Activated T-helper 1 cell treated with anti-CD3 and anti-CD28 coated beads, Interleukin-2, amount 50 U/mL, for 16 hours (primary cell): ENCODE measurements at places on chromosomes 1 and 21.

DNA sequence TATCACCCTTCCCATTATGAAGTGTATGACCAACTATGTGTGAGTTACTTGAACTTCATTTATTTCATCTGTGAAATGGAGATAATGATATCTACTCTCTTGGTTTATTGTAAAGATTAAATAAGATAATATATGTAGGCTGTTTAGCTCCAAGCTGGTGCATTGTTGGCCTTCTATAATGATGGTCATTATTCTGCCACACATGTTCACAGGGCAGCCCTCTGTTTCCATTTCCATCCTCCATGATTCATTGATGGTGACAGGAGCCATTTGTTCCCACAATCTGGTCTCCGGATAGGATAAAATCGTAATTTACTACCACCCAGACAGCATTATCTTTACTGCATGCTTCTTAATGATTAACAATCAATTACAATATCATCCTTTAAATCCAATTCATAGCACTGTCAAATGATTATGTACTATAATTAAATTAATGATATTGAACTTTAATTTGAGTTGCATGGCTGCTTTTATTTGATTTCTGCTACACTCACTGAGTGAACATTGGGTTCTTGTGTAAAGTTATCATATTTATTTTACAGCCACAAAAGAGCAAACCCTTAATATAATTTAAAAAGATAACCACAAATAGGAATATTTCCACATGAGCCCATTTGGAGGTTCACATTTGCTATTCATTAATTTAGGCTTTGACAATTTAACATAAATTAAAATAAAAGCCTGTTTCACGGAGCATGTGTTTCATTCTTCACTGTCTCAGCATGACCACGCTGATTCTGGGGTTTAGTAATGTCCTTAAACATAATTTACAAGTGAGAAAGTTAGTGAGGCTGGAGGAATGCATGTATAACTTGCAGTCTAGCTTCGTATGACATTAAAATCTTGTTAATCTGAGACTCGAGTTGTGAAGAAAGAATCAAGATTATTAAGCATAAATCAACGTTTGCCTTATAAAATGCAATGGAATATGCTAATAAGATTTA is 596.4 kb upstream of the ZRANB2 start:
- DNase-seq: no peak

GRCh38 chr1:216902669-216903381 is 179.6 kb upstream of the ESRRG start:
- no peak for DNase-seq

- no peak for DNase-seq
Observed at GRCh38 chr1:98870959-98871903, 133.4 kb downstream of the PLPPR5 start.

DNA sequence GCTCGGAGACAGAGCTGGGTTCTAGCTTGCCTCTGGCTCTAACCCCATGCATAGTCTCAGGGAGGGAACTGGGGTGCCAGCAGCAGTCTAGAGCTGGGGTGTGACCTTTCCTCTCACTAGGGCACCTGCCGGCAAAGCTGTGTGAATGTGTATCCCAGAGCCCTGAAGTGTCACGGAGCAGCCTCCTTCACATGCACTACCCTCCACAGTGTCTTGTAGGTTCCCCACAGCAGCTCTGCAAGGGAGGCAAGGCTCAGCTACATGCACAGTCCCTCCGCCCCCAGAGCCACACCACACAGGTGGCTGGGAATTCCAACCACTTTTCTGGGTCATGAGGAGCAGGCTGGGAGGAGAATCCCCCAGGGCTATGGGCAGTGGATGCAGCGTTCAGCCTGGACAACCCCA is 7.7 kb upstream of the HPCA start:
- no peak for DNase-seq

DNA sequence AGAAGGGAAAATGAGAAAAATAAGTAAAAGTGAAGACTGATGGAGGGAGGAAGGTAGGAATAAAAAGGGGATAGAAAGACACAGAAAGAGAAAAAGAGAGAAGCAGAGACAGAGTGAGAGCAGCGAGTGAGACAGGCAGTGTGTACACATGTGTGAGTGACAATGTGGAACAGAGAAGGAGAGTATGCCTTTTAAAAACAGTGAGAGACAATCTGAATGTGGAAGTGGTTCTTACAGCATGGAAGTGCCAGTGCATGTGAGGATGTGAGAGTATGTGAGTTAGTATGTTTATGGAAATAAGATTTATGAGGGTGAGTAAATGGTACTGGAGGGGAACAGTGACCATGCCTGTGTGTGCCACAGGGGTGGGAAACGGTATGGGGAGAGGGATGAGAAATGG is 1.2 kb downstream of the NEGR1 start:
- DNase-seq: no peak

DNA sequence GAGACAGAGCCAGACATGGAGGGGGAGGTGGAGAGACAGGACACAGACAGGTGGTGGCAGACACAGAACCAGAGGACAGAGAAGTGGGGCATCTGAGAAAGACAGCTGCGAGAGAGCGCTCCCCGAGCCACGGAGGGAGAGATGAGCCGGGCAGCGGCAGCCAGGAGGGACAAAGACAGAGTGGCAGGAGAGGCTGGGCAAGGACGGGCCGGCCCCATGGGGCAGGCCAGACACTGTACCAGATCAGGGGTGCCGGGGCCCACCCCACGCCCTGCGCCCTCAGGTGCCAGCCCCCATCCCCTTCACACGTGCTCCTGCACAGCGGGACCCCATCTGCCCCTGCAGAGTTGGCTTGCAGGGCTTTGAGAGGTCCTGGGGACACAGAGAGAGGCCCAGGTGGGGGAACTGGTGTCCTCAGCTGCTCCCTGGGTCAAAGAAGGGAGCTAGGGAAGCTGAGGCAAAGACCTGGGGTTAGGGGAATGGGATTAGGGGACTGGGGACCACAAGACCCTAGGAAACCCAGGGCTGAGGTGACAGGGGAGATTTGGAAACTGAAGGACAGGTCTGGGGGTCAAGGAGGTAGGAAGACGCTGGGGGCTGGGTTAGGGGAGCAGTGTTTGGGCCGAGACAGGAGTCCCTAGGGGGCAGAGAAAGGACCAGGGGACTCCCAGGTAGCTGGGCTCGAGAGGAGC is 643 bp downstream of the FNDC5 start:
- DNase-seq: no peak

GRCh38 chr1:179091691-179092165 is 9.9 kb downstream of the TOR3A start:
- DNase-seq: no peak

DNA sequence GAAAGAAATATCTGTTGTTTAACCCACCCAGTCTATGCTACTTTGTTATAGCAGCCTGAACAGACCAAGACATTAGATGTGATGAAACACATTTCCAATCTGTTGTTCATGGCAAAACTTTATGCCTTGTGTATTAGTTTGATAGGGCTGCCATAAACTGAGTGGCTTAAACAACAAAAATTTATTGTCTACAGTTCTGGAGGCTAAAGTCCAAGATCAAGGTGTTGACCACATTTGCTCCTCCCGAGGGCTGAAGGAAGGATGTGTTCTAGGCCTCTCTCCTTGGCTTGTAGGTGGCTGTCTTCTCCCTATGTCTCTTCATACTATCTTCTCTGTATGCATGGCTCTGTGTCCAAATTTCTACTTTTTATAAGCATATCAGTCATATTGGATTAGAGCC is 94.1 kb upstream of the HIVEP3 start:
- DNase-seq: no peak

DNA sequence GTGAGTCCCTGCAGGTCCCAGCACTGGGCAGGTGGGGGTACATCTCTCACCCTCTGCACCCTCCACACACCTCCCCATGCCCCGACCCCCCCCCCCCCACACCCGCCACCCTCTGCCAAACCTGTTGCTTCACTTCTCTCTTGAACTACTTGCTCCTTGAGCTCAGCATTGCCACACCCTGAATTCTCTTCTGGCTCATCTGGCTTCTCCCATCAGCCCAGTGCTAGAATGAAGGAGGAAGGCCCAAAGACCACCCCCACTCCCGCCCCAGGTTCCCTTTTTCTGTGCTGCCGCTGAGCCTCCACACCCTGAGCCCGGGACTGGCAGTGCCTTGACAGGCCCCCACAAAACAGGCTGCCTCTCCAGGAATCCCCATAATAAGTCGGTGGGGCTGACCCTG is 6.4 kb upstream of the TNNI1 start:
- DNase-seq: no peak

DNA sequence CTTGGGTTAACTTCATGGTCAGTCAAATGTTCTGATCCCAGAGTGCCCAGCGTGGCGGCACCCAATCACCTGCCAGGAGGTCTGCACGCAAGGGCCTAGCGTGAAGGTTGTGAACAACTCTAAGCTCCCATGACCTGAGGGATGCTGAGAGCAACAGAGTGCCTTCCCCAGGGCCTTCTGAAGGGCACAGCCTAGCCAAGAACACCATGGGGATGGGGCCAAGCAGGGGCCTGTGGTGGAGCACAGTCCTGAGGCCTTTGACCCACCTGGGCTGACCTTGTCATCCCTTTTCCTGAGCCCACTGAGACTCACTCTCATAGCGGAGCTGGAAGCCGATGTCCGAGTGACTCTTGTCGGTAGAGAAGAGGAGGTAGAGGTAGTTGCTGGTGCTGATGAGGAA is 138.8 kb upstream of the HMGB4 start:
- no peak for DNase-seq

DNA sequence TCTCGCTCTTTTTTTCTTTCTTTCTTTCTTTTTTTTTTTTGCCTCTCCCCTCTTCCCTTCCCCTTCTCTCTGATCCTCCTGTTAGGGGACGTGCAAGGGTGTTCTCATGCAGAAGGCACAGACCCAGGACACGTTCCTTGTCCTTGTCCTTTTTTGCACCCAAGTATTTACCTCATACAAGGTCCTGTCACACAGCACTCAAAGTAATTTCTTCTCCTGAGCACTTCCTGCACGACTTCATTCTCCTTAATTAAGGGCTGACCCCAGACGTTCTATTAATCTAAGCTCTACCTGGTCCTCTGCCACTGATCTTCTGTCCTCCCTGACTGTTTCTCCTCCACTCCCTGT is 424 bp upstream of the PCNX2 start:
- DNase-seq: no peak

GRCh38 chr1:193309936-193310475 is 123.6 kb upstream of the B3GALT2 start:
- no peak for DNase-seq

- DNase-seq: no peak
Observed at GRCh38 chr1:45876000-45876617, 72.7 kb downstream of the MAST2 start.

DNA sequence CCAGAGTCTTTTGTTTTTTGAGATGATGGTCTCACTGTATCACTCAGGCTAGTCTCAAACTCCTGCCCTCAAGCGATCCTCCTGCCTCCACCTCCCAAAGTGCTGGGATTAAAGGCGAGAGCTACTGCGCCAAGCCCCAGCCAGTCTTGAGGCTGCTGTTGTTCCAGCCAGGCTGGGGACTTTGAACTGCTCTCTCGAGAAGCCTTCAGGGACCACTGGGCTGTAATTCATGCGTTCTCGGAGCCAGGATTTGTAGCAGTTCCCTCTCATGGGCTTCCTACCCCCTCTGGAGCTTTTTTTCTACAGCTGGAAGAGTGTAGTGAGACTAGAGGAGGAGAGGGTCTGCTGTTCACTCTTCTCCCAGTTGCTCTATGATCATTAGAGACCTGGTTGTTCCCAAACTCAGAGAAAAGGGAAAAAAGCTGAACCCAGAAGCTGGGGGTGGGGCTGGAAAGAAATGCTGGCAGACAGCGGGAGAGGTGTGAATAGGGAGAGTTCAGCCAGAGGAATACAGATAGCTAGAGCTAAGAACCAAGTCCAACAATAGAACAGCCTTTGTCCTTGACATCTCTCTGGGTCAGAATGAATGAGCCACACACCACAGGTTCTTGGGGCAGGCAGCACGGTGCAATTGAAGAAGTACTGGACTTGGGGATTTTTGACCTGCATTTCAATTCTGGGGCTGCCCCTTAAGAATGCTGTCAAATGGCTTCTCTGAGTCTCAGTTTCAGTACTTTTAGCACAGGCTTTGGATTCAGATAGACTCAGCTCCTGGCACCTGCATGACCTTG is 13.2 kb upstream of the SLC41A1 start:
- DNase-seq: no peak
